Activated naive CD4-positive, alpha-beta T cell treated with anti-CD3 and anti-CD28 coated beads, Interleukin-2, amount 10 ng/mL, durations not matched to agents 7 days and 5 days (primary cell): ENCODE measurements at places on chromosomes 2 and 18.

GRCh38 chr2:160432633-160433032 is 61.0 kb downstream of the RBMS1 start:
- no peaks in the 10 kb centered on the region for H3K27me3 ChIP-seq
- peaks cover 38% of the 10 kb centered on the region for H3K36me3 ChIP-seq
- H3K4me1 ChIP-seq, result peaks cover 63% of the 10 kb centered on the region
- no peak overlapping the region for H3K27ac ChIP-seq

DNA sequence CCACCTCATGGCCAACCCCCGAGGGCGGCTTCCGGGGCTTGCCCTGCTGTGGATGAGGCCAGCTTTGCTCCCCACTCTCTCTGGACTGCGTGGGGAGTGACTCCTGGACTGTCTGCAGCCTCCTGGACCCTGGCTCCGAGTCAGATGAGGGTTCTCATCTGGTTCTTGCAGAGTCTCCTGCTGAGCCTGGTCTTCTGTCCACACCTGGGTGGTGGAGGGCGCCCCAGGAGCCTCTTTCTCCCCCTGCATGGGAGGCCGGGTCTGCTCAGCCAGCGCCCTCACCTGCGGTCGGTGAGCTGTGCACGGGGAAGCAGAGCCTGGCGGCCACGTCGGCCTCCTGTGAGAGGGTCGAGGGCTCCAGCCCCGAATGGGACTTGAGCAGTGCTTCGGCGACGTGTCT is 78.3 kb downstream of the RTP5 start:
- H3K36me3 ChIP-seq, result no peaks in the 10 kb centered on the region
- H3K27me3 ChIP-seq, result peaks cover 5% of the 10 kb centered on the region
- no peak for DNase-seq
- no peak overlapping the region for H3K27ac ChIP-seq
- no peaks in the 10 kb centered on the region for H3K4me1 ChIP-seq
- H3K4me3 ChIP-seq, result no peak overlapping the region

DNA sequence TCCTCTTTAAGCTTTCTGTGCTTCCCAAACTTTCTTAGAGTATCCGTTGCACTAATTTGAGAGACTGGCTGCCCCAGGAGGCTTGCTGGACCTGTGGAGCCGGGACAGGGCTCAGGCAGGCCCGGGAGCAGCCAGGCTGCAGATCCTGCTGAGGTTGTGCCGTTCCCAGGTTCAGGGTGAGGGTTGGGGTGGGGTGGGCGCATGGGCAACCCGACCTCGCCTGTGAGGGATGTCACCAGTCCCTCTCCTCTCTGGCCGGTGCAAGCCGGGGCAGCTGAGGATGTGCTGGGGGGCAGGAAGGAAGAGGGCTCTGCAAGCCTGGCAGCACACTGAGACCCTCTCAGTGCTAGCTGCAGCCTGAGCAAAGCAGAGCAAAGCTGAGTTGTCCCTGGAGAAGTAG is 57.6 kb downstream of the DYSF start:
- H3K27ac ChIP-seq, result no peak overlapping the region
- peaks cover 16% of the 10 kb centered on the region for H3K27me3 ChIP-seq
- no peaks in the 10 kb centered on the region for H3K36me3 ChIP-seq
- H3K4me1 ChIP-seq, result no peaks in the 10 kb centered on the region

- no peak overlapping the region for H3K27ac ChIP-seq
- no peaks in the 10 kb centered on the region for H3K36me3 ChIP-seq
- H3K4me3 ChIP-seq, result no peak overlapping the region
- DNase-seq, result no peak
- peaks cover 31% of the 10 kb centered on the region for H3K27me3 ChIP-seq
- H3K4me1 ChIP-seq, result no peaks in the 10 kb centered on the region
Observed at GRCh38 chr2:110903548-110903947, 171.2 kb downstream of the ACOXL start.

- H3K4me1 ChIP-seq, result no peaks in the 10 kb centered on the region
- H3K27ac ChIP-seq, result no peak overlapping the region
- no peaks in the 10 kb centered on the region for H3K36me3 ChIP-seq
- H3K27me3 ChIP-seq, result peaks cover 13% of the 10 kb centered on the region
- DNase-seq, result no peak
Observed at GRCh38 chr2:88538362-88538917, 85.9 kb upstream of the FOXI3 start.
